Esophagus muscularis mucosa (tissue), 4 donors: ENCODE measurements at places on chromosomes 5 and 9. TPM values are rescaled to one million over a fixed set of nuclear protein-coding genes. Genes with fewer than 3 reads are reported as not detected.

DNA sequence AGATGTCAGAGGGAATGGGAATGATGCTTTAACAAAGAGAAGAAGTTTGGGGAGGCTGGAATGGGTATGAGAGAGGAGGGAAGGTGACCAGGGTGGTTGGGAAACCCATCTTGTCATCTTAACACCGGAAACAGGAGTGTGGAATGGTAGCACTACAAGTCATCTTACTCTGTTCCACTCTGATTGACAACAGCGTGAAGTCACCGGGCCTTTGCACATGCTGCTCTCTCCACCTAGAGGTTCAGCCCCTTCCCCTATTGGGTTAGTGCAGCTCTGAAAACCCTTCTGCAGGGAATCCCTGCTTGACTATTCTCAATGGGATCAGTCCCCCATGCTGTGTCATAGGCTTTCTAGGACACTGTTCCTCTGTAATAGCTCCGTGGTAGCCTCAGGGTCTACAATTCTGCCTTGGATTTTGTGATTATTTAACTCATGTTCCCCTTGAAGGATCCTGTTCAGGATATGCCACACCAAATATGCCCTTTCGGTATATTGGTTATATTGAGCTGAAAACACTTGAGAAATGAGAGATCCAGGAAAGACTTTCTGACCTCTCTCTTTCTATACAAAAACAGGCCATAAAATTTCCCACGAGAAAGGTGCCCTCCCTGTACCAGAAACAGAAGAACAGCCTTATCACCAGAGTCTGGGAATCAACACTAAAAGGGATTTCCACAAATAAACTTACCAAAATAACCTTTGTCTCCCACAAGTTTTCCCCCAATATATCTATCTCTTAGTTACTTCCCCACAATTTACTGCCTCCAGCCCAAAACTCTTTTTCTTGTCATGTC lies 86.3 kb downstream of the TLE1 start:
- no peak for DNase-seq

DNA sequence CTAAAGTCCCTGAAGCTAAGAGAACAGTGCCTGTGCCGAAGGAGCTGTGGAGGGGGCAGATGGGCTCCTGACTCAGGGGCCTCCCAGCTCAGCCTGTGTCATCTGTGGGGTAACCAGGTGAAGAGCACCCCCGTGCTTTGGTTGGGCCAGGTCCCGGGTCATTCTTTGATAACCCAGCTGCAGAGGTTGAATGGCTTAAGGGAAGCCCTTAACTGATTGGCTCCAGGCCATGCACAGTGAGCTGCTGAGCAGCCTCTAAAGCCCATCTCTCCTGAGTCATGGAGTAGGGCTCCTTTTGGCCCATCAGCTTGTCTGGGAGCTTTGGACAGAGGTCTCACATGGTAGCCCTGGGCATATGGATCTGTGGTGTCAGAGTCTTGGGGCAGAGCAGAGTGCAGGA lies 28.7 kb downstream of the COL27A1 start:
- DNase-seq = no peak

Gene UHRF2
- total RNA-seq = 31.1 TPM

Gene SURF2
- total RNA-seq = 34.9 TPM

Gene DAP
- 31.8 TPM for total RNA-seq

Gene OR1N2
- not detected for total RNA-seq

Gene ZDHHC11B
- total RNA-seq = 7.9 TPM

Gene HRCT1
- 3.7 TPM for total RNA-seq

Gene ANXA2R
- 1.5 TPM for total RNA-seq

Gene PTPN3
- total RNA-seq = 2.0 TPM
